ENCODE measurements at places on chromosomes 13 and 19.

DNA sequence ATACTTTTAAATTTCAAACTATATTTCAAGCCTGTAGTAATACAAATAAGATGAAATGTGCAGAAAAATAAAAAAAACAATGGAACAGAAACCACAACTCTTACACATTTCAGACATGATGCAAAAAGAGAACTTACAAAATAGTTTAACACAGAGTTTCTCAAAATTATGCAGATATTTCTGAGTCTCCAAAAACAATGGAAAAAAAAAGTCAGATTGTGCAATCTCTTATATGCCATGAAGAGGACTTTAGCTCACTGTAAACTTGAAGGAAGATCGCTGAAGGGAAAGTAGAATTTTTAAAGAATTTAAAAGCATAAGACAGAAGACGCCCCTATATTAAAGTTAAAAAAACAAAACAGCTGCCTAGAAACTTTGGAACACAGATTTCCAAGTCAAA is 20.4 kb downstream of the ZNF708 start:
- no peak for DNase-seq

DNA sequence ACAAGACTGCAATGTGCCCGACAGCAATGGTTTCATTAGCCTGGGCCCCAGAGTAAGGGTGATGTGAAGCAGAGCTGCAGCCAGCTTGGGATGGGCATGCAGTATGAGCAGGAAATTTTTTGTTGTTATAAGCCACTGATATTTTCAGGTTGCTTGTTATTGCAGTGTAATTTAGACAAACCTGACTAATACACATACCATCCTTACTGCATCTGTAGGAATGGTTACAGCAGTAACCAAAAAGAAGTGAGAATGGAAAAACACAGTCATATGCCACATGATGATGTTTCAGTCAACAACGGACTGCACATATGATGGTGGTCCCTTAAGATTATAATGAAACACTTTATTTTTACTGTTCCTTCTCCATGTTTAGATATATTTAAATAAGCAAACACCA is 8.6 kb upstream of the POMP start:
- DNase-seq = no peak

GRCh38 chr13:112741185-112741755 is 51.4 kb downstream of the ATP11A start:
- DNase-seq = no peak

- no peak for DNase-seq
These were observed 1.4 kb downstream of the NLRP2 start for GRCh38 chr19:54967611-54968010.

DNA sequence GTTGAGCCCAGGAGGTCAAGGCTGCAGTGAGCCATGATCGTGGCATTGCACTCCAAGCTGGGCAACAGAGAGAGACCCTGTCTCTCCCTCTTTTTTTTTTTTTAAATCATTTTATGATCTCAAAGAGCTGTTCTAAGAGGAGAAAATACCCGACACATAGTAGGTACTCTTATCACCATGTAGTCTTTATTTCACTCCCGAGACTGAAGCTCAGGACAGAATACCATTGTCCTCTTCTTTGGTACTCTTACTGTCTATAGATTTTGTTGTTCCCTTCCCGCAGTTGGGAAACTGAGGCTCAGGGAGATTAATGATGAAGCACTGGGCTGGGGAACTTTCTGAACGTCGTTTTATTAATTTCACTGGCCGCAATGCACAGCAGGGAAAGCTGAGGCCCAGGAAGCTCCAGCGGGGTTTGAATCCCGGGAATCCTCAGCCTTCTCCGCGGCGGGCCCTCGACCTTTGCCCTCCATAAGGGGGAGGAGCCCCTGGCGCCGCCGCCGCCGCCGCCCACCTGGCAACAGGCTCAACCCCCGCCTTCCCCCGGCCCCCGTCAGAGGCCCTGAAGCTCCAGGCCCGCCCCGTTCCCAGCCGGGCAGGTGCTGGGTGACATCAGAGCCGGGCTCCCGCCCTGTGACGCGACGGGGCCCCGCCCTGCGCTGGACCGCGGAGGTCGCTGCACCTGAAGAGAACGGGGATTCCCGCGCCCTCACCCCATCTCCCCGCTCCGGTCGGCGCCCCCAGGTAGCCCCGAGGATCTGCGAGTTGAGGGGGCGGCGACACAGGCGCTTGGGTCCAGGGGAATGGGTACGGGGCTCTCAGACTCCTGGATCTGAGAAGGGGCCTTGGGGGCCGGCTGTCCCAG is 1.6 kb downstream of the MYH14 start:
- no peak for DNase-seq

Data from bone marrow (tissue), 2 donors.